ENCODE measurements at places on chromosomes 12 and 14.

GRCh38 chr12:57885207-57885606, 38.7 kb upstream of the CTDSP2 start:
- no peak overlapping the region for H3K4me3 ChIP-seq
- peaks cover 8% of the 10 kb centered on the region for H3K4me1 ChIP-seq
- no peak for DNase-seq
- no peak overlapping the region for H3K27ac ChIP-seq

DNA sequence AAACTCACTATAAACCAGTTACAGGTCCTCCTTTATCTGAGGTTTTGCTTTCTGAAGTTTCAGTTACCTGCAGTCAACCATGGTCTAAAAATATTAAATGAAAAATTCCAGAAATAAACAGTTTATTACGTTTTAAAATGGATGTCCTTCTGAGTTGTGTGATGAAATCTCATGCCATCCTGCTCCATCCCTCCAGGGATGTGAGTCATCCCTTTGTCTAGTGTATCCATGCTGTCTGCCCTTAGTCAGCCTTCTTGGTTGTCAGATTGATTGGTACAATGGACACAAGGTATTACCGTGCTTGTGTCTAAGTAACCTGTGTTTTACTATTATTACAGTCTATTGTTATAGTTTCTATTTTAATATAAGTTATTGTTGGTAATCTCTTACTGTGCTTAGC, 328.3 kb downstream of the APAF1 start:
- no peaks in the 10 kb centered on the region for H3K27me3 ChIP-seq
- no peaks in the 10 kb centered on the region for H3K4me1 ChIP-seq
- H3K36me3 ChIP-seq: no peaks in the 10 kb centered on the region

- DNase-seq: peak; percentile 10
- H3K27ac ChIP-seq: peak overlapping the region; percentile 59
- H3K4me3 ChIP-seq: no peak overlapping the region
- H3K4me1 ChIP-seq: peaks cover 39% of the 10 kb centered on the region
Measured at GRCh38 chr12:50985322-50985721, 33.0 kb downstream of the HIGD1C start.

DNA sequence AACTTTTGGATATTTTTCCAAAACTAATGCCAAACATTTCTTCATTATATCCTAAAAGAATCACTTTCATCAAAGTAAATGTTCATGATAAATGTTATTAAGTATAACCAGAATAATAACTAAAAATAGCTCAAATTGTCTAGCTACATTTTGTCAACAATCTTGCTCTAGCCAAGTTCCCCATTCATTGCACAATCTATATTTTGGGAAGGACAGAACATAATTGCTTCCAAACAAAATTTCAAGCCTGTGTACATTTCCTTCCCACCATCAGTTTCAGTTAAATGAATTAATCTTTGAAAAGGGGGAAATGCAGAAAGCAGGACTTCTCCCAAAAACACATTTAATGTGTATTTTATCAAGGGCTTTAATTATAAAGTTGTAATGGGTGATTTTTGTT, 98.0 kb upstream of the PLEKHG7 start:
- no peaks in the 10 kb centered on the region for H3K27me3 ChIP-seq
- no peak overlapping the region for H3K4me3 ChIP-seq
- no peak for DNase-seq
- peaks cover 17% of the 10 kb centered on the region for H3K36me3 ChIP-seq

GRCh38 chr12:108787539-108787938, 56.2 kb upstream of the CORO1C start:
- H3K36me3 ChIP-seq: peaks cover 13% of the 10 kb centered on the region
- no peaks in the 10 kb centered on the region for H3K27me3 ChIP-seq
- no peak for DNase-seq
- H3K4me1 ChIP-seq: no peaks in the 10 kb centered on the region
- no peak overlapping the region for H3K27ac ChIP-seq

DNA sequence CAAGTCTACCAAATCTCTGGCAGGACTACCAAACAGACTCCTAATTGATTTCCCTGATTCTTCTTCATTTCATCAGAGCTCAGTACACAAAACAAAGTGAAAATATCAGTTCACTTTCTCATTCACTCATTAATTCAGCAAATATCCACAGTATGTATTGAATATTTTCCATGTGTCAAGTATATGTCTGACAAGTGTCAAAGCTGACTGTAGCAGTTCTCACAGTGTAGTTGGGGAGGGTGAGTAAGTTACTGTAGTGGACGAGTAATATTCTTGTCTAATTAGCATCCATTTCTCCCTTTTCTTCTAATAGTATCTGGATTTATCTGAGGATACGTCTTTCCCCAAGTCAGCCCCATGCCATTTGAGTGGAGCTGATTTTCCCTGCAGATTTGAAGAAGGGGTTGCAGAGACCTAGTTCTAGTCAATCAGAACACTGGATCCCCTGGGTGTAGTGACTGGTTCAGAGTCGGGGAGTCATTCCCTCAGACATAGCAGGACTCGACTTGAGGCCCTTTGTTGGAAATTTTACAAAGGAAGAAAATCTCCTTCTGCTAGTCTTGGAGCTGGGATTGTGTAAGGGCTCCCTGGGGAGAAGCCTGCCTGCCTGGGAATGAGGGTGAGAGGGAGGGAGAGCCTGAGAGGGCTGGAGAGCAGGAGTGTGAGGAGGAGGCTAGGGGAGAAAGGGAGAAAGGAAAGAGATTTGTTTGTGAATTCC, 51.4 kb downstream of the GRIP1 start:
- H3K4me3 ChIP-seq: no peak overlapping the region
- no peaks in the 10 kb centered on the region for H3K36me3 ChIP-seq
- H3K27ac ChIP-seq: no peak overlapping the region
- no peak for DNase-seq
- peaks cover 3% of the 10 kb centered on the region for H3K27me3 ChIP-seq
- H3K4me1 ChIP-seq: no peaks in the 10 kb centered on the region

DNA sequence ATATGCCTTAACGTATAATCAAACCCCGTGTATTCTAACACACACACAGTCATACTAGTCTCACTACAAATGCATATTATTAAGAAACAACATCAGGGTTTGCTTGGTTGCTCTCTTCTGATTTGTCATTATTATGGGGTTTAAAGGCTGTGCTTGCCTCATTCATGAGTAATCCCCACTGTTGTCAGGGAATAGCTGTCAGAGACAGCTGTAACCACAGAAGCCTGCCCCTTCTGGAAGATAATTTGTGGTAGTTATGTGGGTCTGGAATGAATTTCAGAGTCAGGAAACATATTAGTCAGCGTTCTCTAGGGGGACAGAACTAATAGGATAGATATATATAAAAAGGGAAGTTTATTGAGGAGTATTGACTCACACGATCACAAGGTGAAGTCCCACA, 456.9 kb upstream of the TMEM132C start:
- no peak for DNase-seq
- H3K36me3 ChIP-seq: no peaks in the 10 kb centered on the region
- no peak overlapping the region for H3K27ac ChIP-seq
- H3K27me3 ChIP-seq: no peaks in the 10 kb centered on the region
- no peak overlapping the region for H3K4me3 ChIP-seq

DNA sequence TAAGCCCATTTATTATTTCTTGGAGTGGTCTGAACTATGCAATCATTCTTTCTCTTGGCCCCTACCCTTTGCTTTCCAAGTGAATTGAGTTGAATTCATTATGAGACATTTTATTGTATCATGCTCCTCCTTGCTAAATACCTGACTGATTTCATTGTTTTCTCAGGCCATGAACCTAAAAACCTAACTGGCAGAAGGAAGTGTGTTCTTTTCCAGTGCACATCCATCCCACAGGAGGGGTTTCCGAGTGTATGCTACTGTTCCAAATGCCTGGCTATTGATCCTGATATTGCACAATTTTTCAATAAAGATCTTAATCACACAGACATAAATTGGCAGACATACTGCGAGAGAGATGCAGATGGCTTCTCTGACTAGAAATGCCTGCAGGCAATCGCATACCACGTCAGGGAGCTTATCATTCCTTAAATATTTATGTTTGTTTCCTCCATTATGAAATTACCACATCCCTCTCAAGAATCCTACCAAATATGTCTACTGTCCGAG, 162.2 kb upstream of the EGLN3 start:
- no peak overlapping the region for H3K4me3 ChIP-seq
- peaks cover 14% of the 10 kb centered on the region for H3K27me3 ChIP-seq
- no peak overlapping the region for H3K27ac ChIP-seq
- DNase-seq: no peak

DNA sequence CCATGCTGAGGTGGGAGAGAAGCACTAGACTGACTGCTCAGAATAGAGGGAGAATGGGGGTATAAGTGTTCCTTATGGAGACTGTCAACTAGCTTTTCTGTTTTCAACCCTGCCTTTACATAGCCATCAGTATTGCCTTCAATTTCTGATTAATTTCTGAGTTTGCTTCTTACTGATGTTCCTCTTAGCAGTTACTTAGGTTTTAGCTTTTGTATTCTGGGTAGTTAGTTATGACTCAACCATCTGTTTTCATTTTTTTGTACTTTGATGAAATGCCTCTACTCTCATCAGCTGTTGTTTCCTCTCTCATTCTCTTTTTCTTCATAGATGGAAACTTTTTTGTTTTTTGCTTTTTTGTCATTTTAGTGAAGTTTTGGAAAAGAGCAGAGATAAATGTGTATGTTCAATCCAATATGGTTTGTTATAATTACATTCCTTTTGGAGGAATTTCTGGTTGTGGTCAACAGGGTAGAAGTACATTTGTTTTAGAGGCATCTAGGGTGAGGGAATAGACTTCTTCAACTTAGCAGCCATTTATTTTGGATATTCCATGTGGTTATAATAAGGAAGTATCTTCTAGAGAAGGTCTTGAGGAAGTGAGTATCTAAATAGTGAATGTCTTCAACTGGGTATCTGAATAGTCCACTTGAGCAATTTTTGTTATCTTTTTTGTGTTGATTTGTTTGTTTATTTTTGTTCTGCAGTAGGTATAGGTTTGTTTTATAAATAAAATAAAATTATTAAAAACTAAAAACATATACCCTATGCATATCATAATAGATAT, 29.6 kb downstream of the PMCH start:
- no peak overlapping the region for H3K4me3 ChIP-seq
- peaks cover 12% of the 10 kb centered on the region for H3K36me3 ChIP-seq
- H3K27me3 ChIP-seq: no peaks in the 10 kb centered on the region
- peaks cover 11% of the 10 kb centered on the region for H3K4me1 ChIP-seq

All from activated CD8-positive, alpha-beta T cell treated with anti-CD3 and anti-CD28 coated beads for 36 hours (primary cell).